ENCODE measurements at places on chromosomes 1 and 21. TPM values are rescaled to one million over a fixed set of nuclear protein-coding genes. Genes with fewer than 3 reads are reported as not detected.

The PTPRC gene
- 433 TPM for total RNA-seq

The CXADR gene
- 0.54 TPM for total RNA-seq

The ENAH gene
- 0.89 TPM for total RNA-seq

The CYP4A11 gene
- total RNA-seq, result not detected

The WARS2 gene
- 22.5 TPM for total RNA-seq

The TMEM200B gene
- total RNA-seq, result 0.43 TPM

The OR2L8 gene
- 0.45 TPM for total RNA-seq

The ATP6V1G3 gene
- 0.56 TPM for total RNA-seq

The TGFBR3 gene
- total RNA-seq, result 1.2 TPM

The OR14K1 gene
- not detected for total RNA-seq

The IL10 gene
- total RNA-seq, result 0.29 TPM

The AMY2A gene
- not detected for total RNA-seq

The FCRL1 gene
- total RNA-seq, result not detected

The TMPRSS15 gene
- not detected for total RNA-seq

The TP53BP2 gene
- total RNA-seq, result 57.1 TPM

The VHLL gene
- total RNA-seq, result not detected

The LCE1A gene
- total RNA-seq, result not detected

The DYNLT4 gene
- total RNA-seq, result 0.32 TPM

The GPR25 gene
- not detected for total RNA-seq

The AMY1C gene
- total RNA-seq, result not detected

The S100A16 gene
- not detected for total RNA-seq

The VTCN1 gene
- total RNA-seq, result not detected

The SLC22A15 gene
- total RNA-seq, result 0.25 TPM

The PLEKHN1 gene
- 5.0 TPM for total RNA-seq

The NEGR1 gene
- total RNA-seq, result not detected

The TSTD1 gene
- 59.3 TPM for total RNA-seq

The RFX5 gene
- total RNA-seq, result 61.3 TPM

The RHCE gene
- 0.64 TPM for total RNA-seq

The NOS1AP gene
- 0.18 TPM for total RNA-seq

The CD1D gene
- total RNA-seq, result not detected

The NCAM2 gene
- total RNA-seq, result not detected

The BARHL2 gene
- total RNA-seq, result not detected

The MTARC2 gene
- not detected for total RNA-seq

The GCSAML gene
- 0.16 TPM for total RNA-seq

The ALG14 gene
- 3.7 TPM for total RNA-seq

The TCP10L gene
- 0.91 TPM for total RNA-seq

The PDC gene
- not detected for total RNA-seq

The ANXA9 gene
- not detected for total RNA-seq

The C1orf87 gene
- not detected for total RNA-seq

The ADAMTS1 gene
- total RNA-seq, result 0.31 TPM

The LDLRAD1 gene
- not detected for total RNA-seq

The FAM110D gene
- total RNA-seq, result not detected

The CSF1 gene
- total RNA-seq, result 19.9 TPM

The SH2D1B gene
- 0.18 TPM for total RNA-seq

The IER5 gene
- 68.4 TPM for total RNA-seq

The GJA9 gene
- not detected for total RNA-seq

The PGLYRP3 gene
- not detected for total RNA-seq

The KRTAP19-7 gene
- total RNA-seq, result not detected

The KCNA3 gene
- total RNA-seq, result 34.7 TPM

Data from activated naive CD4-positive, alpha-beta T cell treated with anti-CD3 and anti-CD28 coated beads, Interleukin-2, amount 50 U/mL, for 72 hours (primary cell).